Stimulated activated CD8-positive, alpha-beta memory T cell treated with anti-CD3 and anti-CD28 coated beads, Interleukin-15, amount 100 ng/mL, for 48 hours (primary cell): ENCODE measurements at places on chromosomes 13 and 19.
A peak's percentile ranks its signal among the peaks of the same experiment; 100 is the strongest.

GRCh38 chr13:47747901-47748300 is 253.2 kb downstream of the SUCLA2 start:
- no peak for DNase-seq

DNA sequence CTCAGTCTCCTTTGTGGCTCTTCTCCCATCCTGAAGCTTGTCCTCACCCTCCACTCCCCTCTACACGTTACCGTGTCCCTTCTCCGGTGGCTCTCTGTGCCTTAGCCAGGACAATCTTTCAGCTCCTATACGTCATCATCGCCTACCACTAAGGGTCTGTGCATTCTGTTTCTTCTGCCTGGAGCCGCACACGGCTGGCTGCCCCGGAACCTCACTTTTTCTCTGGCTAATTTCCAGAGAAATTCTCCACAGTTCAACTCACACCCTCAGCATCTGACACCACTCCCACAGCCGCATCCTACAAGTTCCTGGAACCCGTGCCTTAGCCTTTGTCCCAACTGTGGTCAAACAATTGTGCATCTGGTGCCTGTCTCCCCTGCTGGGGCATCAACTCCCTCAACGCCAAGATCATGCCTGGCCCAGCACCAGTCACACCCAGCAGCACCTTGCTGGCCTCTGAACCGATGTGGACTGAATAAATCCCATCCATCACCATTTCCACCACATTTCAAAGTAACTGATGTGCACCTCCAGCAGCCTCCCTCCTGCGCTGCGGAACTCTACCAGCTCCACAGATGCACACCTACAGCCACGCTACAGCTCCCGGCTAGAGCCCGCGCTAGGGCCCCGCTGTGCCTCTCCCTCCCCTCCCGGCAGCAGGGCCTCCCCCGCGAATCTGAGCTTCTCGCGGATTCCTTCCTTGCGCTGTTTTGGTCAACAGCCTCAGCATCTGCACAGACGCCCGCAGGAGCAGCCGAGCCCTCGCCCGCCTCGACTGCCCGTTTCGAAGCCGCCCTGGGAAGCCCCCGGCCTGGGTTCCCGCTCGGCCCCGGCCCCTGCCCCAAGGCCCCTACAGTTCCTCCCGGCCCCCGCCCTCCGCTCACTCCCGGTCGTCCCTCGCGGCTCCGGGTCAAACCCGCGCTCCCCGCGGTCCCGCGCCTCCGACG is 689 bp downstream of the DCUN1D2 start:
- DNase-seq, result peak; percentile 14

DNA sequence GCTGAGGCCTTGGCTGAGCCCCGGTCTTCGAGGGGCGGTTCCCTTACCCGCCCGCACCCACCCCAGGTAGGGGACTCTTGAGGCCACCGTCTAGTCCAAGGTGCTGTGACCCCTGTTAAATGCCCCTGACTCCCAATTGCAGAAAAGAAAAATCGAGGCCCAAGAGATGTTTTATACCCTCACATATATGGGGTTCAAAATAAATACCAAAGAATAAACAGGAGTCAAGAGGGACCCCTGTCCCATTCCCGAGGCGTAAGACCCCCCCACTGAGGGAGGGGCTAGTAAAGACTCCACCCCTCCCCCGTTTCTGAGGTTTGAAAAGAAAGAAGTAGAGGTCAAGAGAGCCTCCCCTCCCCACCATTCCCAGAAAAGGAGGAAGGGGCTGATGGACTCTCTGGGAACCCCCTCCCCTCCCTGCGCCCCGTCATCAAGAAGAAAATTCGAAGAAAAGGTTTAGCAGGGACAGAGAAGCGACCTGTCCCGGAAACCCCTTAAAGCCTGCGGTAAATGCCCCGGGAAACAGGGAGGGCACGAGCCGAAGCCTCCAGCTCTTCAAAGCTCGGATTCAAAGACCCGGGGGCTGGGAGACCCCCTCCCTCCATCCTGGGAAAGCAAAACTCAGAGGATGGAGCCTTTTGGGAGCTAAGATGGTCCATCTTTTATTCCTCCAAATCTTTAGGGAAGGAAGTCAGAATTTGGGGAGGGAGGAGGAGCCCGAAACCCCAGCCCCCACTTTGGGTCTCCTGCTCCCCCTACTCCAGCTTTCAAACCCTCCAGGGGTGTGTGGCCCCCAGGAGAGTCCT is 755 bp upstream of the RAB3A start:
- no peak for DNase-seq

DNA sequence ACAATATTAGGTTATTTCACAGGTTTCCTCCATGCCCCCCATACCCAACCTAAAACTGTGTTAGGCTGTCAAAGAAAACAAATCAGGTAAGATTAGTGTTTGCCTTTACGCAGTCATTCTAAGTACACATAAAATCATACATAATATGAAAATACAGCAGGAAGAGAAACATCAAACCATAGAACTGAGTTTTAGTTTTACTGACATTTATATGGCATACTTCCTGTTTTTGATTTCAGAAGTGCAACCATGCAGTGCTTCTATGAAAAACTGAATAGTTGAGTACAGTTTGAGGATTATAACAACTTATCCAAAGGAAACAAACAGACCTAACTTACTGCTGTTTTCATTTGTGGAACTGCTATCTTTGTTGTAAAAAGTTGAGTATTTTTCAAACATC is 91.3 kb downstream of the KCNRG start:
- DNase-seq, result no peak
